ENCODE measurements at places on chromosomes 7 and 10.

DNA sequence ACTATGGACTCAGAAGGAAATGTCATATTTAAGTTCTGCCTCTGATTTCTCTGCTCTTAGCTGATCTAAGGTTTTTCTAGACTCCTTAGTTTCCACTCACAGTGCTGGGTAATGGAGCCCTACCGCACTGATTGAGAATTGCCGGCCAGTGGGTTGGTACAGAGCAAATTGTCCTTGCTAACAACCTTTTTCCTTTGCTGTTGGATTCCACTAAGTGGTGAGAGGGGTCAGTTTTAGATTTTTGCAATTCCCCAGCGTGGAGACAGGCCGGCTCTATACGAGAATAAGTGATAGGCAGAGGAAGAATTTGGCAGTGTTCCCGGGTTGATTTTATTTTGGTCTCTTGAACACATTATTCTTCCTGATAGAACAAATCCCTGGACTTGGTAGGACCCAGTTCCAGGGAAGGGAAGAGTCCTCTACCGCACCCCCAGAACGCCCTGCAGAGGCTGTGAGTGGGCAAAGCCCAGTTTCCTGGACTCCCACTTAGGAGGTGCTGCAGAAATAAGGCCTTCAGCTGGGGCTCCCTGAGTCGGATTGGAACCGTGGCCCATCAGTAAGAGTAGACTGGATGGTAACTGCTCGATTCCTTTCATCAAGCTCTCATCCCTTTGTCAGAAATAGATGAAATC is 3.0 kb upstream of the NRP1 start:
- DNase-seq = peak; percentile 67

DNA sequence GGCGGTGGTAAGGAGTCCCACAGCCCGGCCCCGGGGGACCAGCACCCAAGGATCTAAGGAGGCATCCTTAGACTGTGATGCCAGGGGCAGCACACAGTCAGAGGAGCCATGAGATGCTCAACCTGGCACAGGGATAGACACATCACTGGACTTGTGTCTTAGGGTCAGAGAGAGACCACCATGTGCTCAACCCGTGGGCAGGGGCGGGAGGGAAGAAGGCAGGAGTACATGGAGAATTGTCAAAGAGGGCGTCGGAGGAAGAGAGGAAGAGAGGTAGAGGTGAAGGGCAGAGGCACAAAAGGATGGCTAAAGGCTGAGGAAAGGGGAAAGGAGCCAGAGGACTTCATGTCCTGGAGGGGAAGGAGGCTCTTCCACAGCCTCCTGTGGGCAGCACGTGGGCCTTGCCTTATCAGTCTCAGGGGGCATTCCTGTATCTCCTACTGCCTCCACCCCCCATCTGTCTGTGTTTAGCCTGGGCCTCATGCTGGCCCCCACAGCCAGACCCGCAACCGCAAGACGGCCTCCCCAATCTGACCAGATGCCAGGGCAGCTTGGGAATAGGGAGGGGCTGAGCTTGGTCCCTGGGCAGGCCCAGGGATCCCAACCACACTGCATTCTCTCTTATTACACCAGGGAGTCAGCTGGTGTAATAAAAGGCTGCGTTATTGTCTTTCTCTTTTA is 2.2 kb downstream of the ADCY1 start:
- DNase-seq = no peak

DNA sequence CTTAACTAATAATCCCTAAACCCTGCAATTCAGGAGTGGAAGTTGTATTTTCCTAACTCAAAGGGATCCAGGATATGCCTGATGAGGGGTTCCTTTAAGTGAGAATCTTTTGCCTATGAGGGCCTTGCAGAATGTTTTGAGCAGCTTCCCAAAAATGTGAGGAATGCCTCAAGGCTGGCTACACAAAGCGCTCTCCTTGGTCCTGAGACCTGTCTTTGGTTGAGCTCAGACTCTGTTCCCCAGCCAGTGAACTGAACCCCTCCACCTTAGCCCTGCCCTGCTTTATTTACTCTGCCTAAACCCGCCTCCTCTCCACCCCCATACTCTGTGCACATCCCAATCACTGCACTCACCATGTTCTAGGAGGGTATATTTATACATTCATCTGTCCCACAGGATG is 108.6 kb downstream of the NRCAM start:
- peak; percentile 26 for DNase-seq

DNA sequence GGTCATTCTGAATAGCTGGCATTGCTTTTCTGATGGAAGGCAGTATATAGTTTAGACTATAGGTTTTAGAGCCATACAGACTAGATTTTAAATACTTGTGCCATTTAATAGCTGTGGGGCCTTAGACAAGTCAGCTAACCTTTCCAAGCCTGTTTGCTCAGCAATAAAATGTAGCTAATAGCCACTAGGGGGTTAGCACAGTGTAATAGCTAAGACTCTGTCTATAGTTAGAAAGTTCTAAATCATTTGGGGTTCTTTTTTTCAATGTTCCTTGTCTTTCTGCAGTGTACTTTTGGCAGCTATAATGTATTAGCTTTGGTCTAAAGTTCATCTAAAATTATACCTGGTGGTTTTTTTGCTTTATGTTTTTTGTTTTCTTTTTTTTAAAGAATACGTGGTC is 7.5 kb upstream of the KIFBP start:
- peak; percentile 37 for DNase-seq

- DNase-seq = no peak
Observed at GRCh38 chr7:33091641-33092191, 17.5 kb downstream of the RP9 start.

GRCh38 chr7:151876899-151877777 is at the start of gene PRKAG2:
Gene PRKAG2 (minus strand): TSS chr7:151877115. CDS start chr7:151876620, 495 bp downstream.
- peak; percentile 31 for DNase-seq

All from mesenchymal stem cell (in vitro differentiated cells and primary cell).